Activated CD8-positive, alpha-beta memory T cell treated with anti-CD3 and anti-CD28 coated beads, Interleukin-2, amount 10 ng/mL, durations not matched to agents 7 days and 5 days (primary cell): ENCODE measurements at places on chromosomes 16 and 17. TPM values are rescaled to one million over a fixed set of nuclear protein-coding genes. Genes with fewer than 3 reads are reported as not detected.

DNA sequence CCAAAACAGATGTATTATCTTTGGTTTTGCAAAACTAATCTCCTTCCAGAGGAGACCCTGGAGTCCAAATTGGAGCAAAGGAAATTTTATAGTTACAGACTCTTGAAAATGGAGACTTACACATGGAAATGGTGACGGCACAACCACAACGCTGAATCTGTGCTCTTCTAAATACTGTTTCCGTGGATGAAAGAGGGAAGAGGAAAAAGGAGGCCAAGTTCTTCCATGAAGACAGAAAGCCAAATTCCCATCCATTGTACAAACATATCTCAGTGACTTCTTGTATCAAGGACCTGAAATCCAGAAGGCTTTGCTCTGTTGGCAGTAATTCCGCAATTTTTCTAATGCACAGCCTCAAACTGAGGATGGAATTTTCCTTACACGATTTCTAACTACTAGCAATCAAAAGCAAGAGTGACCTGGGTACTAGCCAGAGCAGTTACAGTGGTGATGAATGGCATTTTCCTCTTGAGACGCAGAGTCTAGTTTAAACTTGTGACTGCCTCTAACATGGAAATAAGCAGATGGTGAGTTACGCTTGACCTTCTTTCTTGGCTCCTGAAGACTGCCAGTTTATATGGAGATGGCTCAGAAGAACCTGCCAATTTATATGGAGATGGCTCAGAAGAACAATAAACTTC, 38.5 kb downstream of the VPS53 start:
- DNase-seq, result no peak

Gene PERCC1
- total RNA-seq, result 0.33 TPM

Gene ATP2C2
- total RNA-seq, result not detected

Gene ALOX15
- total RNA-seq, result not detected

- DNase-seq, result no peak
These were observed 42.9 kb upstream of the TNRC6C start for GRCh38 chr17:77915594-77916021.

- peak; percentile 77 for DNase-seq
These were observed 22.4 kb upstream of the EIF1 start for GRCh38 chr17:41666237-41666641.

- DNase-seq, result no peak
These were observed 24.8 kb upstream of the STH start for GRCh38 chr17:45973946-45974859.

Gene DCTPP1
- 72.0 TPM for total RNA-seq

Gene IGF2BP1
- not detected for total RNA-seq

Gene COPZ2
- total RNA-seq, result 5.4 TPM

DNA sequence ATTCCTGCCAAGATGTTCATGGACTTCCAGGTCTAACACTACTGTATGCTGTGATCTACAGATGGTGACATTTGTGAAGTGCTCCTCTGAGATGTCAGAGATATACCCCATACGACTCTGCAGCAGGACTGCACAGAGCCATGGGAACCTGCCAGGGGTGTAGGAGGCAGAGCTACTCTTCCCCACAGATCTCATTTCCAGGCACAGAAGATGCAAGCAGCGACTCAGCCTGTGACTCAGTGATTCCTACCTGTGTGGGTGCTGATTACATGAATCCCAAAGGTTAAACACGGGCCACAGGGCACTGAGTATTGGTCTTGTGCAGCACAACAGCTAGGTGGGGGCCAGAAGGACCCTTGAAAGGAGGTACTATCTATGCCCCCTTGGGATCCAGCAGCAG, 137.0 kb upstream of the SOX9 start:
- no peak for DNase-seq

GRCh38 chr16:16063683-16064082, 114.3 kb downstream of the ABCC1 start:
- no peak for DNase-seq

GRCh38 chr16:81688182-81688581, 90.9 kb upstream of the PLCG2 start:
- DNase-seq, result peak; percentile 44

GRCh38 chr17:36506831-36507230, 20.4 kb downstream of the ZNHIT3 start:
- DNase-seq, result no peak

Gene RBFOX1
- total RNA-seq, result not detected

Gene UNC45B
- 0.06 TPM for total RNA-seq

Gene ZNF207
- 271 TPM for total RNA-seq

DNA sequence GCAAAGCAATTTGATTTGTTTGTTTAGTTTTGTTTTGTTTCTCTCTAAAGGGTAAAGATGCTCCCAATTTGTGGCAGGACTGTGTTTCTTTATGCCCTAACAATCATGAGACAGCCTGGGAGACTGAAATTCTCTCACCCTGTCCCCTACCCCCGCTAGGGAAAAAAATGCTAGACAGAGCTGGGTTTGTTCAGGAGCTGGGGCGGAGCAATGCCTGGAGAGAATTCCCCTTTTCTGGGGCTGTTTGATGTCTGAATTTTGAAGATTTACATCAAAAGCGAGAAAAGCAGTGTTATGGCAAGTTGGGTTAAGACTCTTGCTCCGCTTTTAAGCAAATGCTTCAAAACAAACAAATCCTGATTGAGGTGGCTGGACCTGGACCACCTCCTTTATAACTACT, 8.4 kb downstream of the MAF start:
- DNase-seq, result no peak

GRCh38 chr17:49738456-49739163, 25.3 kb downstream of the FAM117A start:
- DNase-seq, result no peak

DNA sequence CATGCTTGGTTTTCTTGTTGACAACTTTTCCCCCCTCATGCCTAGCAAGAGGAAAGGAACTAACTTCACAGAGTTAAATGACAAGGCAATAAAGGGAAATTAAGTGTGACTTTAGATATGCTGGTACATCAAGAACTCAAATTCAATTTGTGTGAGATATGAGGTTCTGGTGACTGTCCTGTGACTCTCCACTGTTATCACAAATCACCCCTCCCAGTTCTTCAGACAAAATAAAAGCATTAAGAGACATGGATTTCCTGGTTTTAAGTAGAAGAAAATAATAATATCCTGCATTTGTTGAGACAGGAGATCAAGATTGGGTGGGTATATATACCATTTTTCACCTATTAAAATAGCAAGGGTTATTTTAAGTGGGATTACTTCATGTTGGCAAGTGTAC, 46.2 kb downstream of the SNTB2 start:
- no peak for DNase-seq

- no peak for DNase-seq
These were observed 80.0 kb downstream of the METRNL start for GRCh38 chr17:83159204-83160049.

- DNase-seq, result no peak
These were observed 25.3 kb downstream of the LITAF start for GRCh38 chr16:11561454-11561805.

DNA sequence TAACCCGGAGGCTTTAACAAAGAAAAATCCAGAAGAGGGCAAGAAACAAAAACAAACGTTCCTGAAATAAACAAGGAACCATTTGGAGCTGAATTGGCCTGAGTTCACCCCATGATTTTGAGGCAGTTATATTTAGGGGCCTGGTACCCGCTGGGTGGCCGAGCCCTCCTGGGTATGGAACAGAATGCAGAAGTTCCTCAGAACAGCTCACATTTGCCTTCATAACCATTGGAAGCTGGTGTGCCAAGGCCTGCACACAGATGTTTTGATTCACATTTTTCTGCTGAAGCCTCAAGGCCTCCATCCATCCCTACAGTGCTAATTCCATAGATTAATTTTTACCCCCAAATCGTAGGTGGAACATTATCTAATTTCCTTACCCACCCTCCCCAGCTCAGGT, 3.3 kb upstream of the ZFHX3 start:
- no peak for DNase-seq

GRCh38 chr17:21772321-21772720, 80.0 kb downstream of the KCNJ18 start:
- no peak for DNase-seq

Gene SLC47A1
- total RNA-seq, result 0.19 TPM

- no peak for DNase-seq
These were observed 35.9 kb downstream of the FZD2 start for GRCh38 chr17:44593156-44593555.

DNA sequence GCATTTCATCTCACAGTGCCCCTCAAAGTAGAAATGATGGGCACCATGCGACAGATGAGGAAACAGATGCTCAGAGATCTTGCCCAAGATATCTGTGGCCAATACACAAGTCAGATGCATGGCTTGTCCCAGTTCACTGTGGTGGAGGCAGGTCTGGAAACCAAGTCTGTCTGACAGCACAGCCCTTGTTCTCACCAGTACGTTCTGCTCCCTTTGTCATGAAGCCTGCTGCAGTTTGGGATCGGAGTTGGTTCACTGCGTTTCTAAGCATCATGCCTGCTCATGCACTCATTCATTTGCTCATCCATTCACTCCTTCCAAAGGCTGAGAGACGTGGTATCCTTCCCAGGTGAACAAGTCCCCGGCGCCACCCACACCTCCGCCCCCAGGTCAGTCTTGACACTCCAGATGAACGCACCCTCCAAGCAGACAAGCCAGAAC, 27.2 kb upstream of the MEAK7 start:
- DNase-seq, result no peak

Gene EFCAB3
- not detected for total RNA-seq

Gene GAS7
- total RNA-seq, result 2.1 TPM

- DNase-seq, result peak; percentile 64
These were observed 47.5 kb downstream of the ADCY7 start for GRCh38 chr16:50313596-50314478.

DNA sequence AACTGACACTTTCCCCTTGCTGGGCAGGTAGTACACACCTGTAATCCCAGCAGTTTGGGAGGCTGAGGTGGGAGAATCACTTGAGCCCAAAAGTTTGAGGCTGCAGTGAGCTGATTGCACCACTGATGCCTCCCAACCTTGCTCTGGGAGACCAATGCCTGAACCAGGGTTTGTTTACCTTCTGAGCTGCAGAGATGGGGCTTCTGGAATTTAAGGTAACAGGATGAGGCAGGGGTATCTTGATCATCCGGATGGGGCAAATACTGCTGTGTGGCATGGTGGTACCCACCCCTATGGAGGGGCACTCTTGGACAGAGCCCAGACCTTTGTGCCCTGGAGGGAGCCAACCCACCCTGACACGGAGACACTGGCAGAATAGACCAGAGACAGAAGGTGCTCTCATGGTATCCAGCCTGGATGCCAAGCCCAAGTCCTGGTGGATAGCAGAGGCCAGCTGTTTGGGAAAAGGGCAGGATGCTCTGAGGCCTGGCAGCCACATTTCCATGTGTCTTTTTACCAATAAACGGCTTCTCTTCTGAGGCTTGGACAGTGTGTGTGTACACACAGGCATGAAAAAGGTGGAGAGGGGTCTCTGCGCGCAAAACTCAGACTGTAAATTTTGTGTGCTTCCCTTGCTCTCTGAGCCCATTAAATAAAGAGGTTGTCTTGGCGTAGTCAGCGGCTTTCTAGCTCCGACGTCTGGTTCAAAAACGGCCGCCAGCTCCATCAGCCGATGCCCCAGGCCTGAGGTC, 4.4 kb downstream of the ZNF48 start:
- DNase-seq, result no peak

DNA sequence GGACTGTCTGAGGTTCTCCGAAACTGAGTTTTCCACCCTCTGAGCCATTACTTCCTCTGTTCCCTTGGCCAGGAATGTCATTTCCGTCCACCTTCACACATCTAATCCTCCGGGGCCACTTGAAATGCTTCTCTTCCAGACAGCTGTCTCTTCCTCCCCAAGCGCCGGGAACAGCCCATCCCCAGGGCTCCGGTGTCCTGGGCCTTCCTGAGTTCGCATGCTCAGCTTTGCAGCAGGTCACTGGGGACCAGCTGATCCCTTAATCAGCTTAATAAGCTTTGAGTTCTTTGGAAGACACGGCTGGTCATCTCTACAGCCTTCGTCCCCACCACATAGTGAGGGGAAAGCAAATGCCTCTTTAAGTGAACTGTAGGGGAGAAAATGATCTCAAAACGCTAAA, 123.4 kb downstream of the DYNLRB2 start:
- DNase-seq, result peak; percentile 8

Gene KRT32
- total RNA-seq, result not detected

- DNase-seq, result no peak
These were observed 22.9 kb upstream of the XYLT2 start for GRCh38 chr17:50323060-50323459.

GRCh38 chr16:26787924-26788323, 278.8 kb upstream of the C16orf82 start:
- no peak for DNase-seq

GRCh38 chr17:63033142-63033541, 67.1 kb downstream of the TANC2 start:
- no peak for DNase-seq

GRCh38 chr17:73616120-73616872, 27.9 kb downstream of the SDK2 start:
- DNase-seq, result no peak

Gene TP53TG3B
- total RNA-seq, result not detected

- no peak for DNase-seq
These were observed 49.1 kb downstream of the ZNF778 start for GRCh38 chr16:89266521-89267134.

DNA sequence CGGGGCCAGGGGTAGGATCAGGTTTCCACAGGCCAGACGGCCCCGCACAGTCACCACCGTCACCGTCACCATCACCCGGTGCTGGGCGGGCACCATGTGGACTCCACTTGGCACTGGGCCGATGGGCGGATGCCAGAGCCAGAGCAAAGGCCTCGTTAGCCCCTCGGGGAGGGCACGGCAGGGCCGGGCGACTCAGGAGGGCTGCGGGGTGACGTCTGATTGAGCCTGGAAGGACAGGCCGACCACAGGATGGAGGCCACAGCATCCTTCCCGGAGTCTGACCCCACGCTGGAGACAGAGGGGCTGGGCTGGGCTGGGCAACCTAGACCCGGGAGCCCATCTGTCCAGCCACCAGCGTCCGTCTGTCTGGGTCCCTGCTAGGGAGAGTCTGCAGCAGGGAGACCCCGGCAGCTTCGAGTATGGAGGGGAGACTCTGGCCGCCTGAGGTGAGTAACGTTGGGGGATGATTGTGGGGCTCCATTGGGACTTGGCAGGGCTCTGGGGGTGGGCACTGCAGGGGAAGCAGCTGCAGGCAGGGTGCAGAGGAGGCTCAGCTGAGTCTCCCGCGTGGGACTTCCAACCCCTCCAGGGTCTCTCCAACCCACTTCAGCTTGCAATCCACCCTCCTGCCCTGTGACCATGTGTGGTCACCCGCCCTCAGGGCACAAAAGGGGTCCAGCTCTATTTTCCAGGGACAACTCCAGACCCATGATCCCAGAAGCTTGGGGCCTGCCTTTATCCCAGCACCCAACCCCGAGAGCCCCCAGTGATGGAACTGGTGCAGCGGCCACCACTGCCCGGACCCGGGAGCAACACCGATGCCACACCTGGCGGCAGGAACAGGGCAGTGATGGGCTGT, 22.6 kb downstream of the SLC25A10 start:
- DNase-seq, result no peak

DNA sequence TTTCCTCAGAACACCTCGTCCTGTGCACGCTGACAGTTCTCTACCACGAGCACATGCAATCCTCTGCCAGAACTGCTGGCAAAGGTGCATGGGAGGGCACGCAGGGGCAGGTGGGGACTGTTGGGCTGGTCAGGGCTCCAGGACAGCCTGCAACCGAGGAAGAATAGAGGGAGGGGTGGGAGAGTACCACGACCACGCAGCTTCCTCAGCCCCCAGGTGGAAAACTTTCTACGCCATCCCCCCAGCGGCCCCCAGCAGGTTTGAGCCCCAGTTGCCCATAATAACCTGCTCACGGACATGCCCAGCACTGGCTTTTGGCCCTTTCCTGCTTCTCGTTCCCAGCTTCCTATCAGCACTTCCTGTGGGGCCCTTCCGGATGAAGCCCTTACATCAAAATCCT, 199.3 kb downstream of the C16orf95 start:
- DNase-seq, result no peak
